ENCODE measurements at places on chromosomes 3 and 15.

- no peak for DNase-seq
Measured at GRCh38 chr3:165128544-165128943, 50.2 kb upstream of the SI start.

DNA sequence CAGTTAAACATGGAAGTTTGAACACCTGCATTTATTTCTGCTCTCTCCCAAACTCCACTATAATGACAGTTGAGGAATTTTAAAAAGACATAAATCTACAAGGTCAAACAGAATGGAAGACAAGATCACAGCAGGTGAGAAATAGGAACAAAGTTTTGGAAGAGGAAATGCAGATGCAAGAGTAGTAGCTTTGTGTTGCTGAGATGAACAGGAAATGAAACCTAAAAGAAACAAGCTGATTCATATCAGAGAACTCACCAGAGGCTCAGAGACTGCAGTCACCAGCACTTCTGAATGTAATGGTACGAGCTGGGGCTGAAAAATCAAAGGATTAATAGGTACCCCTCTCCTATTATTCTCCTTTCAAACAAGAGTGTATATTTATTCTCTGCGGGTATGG lies 459.9 kb downstream of the RAP2B start:
- DNase-seq = no peak

DNA sequence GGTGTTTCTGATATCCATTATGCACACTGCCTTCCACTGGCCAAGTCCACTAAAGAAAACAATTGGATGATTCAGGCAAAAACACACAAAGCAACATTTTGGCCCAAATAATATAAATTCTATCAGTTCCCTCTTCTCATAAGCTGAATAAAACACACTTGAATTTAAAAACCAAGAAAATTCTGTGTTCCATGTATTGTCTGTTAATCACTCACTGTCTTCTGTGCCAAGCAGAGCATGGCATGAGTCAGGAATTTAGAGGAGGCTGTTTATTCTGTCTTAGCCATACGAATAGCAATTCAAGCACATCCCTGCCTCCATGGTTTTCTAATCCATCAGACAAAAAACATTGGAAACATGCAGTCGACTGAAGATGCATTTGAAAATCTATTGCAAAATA lies 215.6 kb upstream of the UMPS start:
- no peak for DNase-seq

- no peak for DNase-seq
Measured at GRCh38 chr15:90240856-90241255, 6.8 kb downstream of the GDPGP1 start.

GRCh38 chr3:178777718-178778411 lies 241.6 kb downstream of the KCNMB2 start:
- no peak for DNase-seq

- no peak for DNase-seq
Measured at GRCh38 chr15:79944622-79945021, 26.4 kb downstream of the BCL2A1 start.

DNA sequence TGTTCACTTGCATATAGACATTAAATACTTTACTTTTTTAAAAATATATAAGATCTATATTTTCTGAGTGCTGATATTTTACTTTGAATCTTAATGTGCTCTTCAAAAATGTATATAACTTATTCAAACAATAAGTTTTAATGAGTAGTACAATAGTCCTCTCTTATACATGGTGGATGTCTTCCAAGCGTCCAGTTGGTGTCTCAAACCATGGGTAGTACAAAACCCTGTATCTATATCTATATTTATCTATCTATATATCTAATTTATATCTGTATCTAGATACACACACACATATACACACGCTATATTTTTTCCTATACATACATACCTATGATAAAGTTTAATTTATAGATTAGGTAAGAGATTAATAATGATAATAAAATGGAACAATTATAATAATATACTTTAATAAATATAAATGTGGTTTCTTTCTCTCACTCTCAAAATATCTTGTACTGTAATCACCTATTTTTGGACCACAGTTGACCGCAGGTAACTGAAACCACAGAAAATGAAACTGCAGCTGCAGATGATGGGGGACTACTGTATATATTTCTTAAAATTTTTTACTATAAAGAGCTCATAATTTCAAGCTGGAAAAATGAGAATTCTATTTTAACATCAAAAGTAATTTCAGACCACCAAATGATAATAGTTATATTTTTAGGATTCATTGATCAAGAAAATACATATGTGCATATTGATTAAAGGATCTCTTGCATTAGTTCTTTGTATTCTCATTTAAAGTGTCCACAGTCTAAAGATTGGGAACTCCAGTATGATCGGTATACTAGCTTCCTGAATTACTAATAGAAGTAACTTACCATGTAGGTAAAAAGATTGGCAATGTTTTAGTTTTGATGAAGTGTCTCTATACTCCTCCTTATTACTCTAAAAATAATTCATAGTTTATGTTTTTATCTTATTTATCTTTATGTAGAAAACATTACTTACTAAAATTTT lies 215.1 kb upstream of the MLF1 start:
- no peak for DNase-seq

- DNase-seq = no peak
Measured at GRCh38 chr3:58004973-58005372, 3.2 kb upstream of the FLNB start.

- DNase-seq = no peak
Measured at GRCh38 chr3:188656196-188656982, 502.4 kb downstream of the LPP start.

- DNase-seq = no peak
Measured at GRCh38 chr3:66370179-66370578, 130.6 kb downstream of the LRIG1 start.

GRCh38 chr3:100927775-100928174 lies 65.4 kb downstream of the ABI3BP start:
- DNase-seq = no peak

DNA sequence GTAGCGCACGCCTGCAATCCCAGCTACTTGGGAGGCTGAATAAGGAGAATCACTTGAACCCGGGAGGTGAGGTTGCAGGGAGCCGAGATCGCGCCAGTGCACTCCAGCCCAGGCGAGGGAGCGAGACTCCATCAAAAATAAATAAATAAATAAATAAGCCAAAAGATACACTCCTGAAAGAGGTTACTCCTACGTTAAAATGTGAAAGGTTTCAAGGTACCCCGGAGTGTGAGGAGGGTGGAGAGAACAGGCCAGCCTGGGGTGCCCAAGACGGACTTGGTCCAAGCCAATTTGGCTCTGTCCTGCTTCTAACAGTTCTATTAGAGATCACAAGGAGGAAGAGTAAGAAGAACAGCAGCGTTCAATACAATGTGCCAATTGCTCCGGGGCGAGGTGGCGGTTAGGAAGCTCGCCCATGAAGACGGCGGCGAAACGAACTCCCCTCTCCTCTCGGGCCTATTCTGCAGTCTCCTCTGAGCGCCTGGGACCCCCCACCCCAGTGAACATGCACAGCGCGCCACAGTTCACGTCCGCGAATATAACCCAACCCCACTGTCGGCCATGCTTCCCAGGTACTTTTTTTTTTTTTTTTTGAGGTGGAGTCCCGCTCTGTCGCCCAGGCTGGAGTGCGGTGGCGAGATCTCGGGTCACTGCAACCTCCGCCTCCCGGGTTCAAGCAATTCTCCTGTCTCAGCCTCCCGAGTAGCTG lies 942 bp downstream of the ELP6 start:
- DNase-seq = no peak

- no peak for DNase-seq
Measured at GRCh38 chr15:38758043-38758442, 193.4 kb upstream of the RASGRP1 start.

DNA sequence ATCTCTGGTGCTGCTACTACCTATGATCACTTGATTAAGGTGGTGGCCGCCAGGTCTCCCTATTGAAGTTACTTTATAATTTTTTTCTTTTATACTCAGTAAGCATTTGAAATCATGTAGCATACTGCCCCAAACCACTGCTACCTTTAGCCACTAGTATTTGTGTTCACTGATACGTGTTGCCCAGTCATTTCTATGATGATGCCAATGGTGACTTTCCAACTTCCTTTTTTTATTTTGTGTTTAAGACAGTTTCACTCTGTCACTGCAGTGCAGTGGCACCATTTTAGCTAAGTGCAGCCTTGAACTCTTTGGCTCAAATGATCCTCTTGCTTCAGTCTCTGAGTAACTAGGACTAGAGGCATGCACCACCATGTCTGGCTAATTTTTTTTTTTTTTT lies 598.2 kb downstream of the NAALADL2 start:
- DNase-seq = no peak

GRCh38 chr3:128427872-128428822 lies 38.5 kb downstream of the DNAJB8 start:
- no peak for DNase-seq

- DNase-seq = no peak
Measured at GRCh38 chr15:76252249-76252648, 59.0 kb downstream of the ETFA start.

- no peak for DNase-seq
Measured at GRCh38 chr3:75395580-75396315, 268.4 kb upstream of the FRG2C start.

DNA sequence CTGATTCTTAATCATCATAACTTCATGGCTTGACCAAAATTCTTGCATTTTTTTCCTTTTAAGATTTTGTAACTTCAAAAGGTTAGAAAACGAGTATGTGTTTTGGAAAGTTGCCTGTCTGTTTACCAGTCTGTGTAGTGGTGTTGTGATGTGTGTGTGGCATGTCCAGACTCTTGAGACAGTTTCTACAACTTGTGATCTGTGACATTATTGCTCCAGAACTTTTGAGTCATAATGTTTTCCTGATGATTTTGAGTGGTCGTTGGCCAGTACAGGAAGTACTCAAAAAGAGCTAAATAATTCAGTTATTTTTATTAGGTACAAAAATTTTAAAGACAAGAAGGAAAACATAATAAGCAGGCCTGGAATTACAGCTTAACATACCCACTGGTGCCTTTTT lies 229.0 kb upstream of the C2CD4B start:
- no peak for DNase-seq

DNA sequence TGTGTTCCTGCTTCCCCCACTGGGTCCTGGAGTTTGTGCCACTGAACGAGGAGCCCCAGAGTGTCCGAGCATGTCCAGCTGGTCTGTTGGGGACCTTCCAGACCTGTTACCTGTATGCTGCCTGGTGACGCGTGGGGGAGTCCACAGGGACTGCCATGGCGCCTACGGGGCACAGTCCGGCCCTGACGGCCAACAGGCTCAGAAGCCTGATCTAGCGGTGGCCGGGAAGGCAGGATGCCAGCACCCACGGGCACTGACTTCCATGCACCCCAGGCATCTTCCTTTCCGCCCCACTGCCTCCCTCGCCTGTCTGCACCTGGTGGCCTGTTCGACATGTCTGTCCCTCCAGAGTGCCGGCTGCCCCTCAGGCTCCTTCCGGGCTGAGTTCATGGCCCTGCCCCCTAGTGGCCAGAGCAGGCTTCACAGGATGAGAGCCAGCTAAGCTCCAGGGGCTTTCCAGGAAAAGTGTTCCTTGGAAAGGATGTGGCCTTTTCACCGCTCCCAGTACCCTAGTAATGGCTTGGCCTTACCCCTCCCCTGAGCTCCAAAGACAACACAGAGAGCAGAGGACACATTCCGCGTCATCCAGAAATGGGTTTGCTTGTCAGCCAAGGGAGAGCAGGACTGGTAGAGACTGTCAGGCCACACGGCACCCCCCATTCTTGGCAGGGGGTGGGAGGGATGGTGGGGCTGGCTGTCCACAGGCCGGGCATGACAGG lies 35.7 kb downstream of the NGRN start:
- no peak for DNase-seq

GRCh38 chr15:41996921-41997592 lies 23.8 kb downstream of the PLA2G4E start:
- DNase-seq = no peak

GRCh38 chr15:23532024-23532423 lies 33.5 kb upstream of the MKRN3 start:
- DNase-seq = no peak

DNA sequence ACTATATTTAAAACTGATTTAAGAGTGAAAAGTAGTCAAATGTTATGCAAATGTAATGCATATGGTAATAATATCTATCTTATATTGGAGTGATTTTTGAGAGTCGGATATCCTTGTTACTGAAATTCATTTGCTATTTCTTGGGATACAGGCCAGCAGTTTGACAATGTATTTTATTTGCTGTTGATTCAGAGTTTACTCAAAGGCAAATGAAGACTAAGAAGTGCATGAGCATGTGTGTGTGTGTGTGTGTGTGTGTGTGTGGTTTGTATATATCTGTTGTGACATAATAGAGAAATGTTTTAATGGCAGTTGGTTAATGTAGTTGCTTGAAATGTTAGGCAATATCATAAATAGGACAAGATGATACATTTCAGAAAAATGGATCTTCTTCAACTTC lies 39.0 kb downstream of the UNC13C start:
- DNase-seq = no peak

DNA sequence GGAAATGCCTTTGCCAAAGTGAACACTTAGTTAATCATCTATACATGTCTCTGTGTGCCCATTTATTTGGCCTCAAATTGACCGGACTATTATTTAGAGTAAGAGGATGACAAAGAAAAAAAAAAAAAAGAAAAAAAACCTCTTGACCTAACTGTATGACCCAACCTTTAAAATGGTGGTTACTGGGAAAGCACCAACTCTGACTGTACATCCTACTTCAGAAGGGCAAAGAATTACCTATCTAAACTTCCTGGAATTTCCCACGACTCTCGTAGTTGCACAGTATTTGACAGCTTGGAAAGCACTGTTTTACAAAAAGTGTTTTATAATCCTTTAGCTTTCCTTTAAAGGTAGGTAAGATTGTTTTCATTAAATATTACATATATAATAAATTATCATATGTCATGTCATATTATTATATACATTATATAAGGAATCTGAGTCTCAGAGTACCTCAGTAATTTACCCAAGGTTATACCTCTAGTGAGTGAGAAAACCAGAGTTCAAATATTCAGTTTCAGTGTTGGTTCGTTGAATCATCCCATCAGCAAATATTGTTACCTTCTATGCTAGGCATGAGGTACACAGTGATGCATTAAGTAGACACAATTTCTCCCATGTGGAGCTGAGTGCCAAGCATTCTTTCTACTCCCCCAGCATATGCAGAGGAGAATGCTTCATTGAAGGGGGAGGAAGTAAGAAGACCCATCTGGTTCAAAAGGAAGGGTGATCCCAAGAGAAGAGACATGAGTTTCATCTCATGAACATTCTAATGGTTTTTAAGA lies 5.0 kb downstream of the BCL2A1 start:
- no peak for DNase-seq

DNA sequence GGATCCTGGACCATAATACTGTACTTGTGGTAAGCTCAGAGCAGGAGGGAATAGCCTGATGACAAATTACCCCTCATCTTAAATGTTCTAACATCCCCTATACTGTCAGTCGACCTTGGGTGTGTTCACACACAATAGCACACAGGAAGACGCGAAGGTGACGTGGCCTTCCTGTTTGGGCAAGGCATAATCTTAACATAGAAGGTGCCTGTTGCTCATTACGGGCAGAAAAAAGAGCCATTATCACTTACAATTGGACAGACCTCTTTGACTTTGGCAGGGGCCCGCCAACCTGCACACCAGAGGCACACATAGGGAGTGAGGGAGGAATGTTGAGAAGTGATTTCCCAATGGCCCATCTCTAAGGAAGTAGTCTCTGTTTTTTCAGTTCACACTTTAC lies 144.2 kb downstream of the ANO10 start:
- DNase-seq = no peak
